ENCODE measurements at places on chromosomes 3 and 15.

- no peak for DNase-seq
Measured at GRCh38 chr15:98803228-98804056, 155.1 kb downstream of the IGF1R start.

DNA sequence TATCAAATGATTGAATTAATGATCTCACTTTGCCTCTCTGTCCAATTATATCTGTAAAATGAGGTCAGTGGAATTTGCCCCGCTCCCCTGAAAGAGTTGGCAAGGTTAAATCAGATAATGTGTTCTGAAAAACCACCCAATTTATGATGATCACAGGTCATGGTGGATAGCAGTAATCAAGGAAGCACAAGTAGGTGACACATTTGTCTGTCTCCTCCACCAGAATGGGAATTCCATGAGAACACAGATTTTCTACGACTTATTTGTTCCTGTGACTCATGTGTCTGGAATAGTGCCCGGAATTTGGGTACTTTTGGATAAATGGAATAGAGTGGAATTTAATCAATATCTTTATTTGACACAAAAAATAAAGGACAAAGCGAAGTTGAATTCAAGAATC is 220.9 kb upstream of the SUCLG2 start:
- DNase-seq = no peak

DNA sequence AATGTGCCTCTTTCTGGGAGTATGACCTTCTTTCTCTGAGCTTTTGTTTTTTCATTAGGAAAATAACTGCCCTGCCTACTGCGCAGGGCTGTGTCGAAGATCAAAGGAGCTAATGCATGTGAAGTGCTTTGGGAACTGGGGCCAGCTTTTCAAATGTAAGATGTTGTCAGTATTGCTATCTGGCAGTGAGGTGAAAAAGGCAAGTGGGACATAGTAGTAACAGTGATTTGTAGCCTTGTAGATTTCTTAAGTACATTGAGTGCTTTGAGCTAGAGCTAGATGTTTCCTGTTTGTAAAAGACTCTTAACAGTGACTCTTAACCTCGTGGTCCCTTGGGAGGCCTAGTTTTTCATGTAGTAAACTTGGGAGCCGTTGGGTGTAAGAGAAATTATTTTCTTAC is 126.5 kb downstream of the ECT2 start:
- DNase-seq = no peak

GRCh38 chr3:179299999-179300613 is 22.7 kb upstream of the ZNF639 start:
- no peak for DNase-seq

GRCh38 chr3:188236271-188236670 is 82.3 kb downstream of the LPP start:
- DNase-seq = no peak
